Coronary artery (tissue), 2 donors: ENCODE measurements at places on chromosomes 5 and 9.
A peak's percentile ranks its signal among the peaks of the same experiment; 100 is the strongest.

GRCh38 chr9:92432972-92433548, 8.8 kb upstream of the OMD start:
- no peak for DNase-seq

GRCh38 chr5:22070186-22070728, 782.9 kb downstream of the CDH12 start:
- no peak for DNase-seq

DNA sequence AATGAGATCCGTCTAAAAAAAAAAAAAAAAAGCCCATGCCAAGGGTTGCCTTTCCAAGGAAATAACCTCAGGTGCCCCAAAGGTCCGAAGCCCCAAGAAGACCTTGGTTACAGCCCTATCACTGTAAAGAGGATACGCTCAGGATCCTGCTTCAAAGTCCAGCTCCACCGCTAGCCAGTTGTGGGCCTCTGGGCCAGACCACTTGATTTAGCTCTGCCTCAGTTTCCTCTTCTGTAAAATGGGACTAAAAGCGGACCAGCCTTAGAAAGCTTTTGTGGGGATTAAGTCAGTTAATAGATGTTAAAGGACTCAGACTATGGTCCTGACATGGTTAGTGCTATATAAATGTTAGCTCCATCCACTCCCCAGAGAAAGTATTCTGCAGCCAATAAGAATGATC, 48.7 kb upstream of the ORM1 start:
- DNase-seq: peak; percentile 38

DNA sequence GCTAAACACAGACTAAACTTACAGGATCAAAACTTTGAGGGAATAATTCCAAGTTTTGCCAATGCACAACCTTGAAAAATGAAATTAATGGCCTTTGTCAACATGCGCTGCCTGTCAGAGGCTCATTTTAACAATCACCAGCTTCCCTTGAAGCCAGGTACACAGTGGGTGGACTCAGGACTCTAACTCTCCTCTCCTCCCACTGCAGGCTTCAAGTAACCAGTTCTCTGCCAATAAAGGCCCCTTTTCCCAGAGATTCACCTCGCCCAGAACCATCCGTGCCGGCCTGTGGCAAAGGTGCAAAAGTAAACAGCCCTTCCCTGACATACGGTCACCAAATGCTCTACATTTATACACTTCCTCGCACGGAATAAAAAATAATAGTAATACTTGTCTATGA, 18.4 kb upstream of the FBP2 start:
- no peak for DNase-seq

- DNase-seq: no peak
These were observed 417.5 kb upstream of the ADAMTSL1 start for GRCh38 chr9:18056269-18056992.

- DNase-seq: no peak
These were observed 108.5 kb downstream of the RASGRF2 start for GRCh38 chr5:81068635-81069034.

DNA sequence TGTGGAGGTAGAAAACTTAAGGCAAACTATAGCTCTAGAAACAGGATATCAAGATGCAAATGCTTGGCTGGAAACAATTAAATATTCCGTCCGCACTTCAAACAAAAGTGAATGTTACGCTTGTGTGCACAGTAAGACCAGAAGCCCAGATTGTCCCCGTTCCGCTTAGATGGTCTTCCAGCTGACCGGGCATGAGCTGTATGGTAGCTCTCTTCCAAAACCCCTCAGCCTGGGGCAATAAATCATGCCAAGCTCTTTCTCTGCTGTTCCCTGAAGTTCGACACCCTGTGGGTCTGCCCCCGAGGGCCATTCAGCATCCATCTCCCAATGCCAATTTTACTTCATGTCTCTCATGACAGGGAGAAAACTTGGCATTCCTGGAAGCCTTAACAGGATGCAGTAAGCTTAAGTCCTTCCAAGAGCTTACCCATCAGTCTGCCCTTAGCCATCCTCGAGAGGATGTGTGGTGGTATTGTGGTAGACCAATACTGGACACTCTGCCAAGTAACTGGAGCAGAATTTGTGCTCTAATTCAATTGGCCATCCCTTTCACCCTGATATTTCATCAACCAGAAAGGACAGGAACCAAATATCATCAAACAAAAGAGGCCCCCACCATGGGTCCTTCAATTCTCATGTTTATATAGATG, 70.7 kb upstream of the RANBP6 start:
- DNase-seq: no peak

DNA sequence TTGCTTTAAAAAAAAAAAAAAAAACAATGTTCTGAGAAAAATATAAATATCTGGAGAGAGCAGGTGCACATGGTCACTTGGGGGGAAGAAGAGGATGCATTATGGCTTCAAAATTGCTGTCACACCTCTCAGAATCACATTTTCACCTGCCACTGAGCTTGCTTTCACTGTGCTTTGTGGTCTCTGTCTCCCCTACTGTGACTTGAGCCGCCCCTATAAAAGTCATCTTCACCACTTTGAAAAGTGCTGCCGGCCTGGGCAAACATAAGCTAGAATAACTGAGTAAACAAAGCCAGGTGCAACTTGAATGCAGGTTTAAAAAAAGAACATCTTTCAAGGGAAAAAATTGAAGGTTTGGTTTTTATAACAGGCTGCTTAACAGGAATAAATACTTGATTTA, 368.1 kb upstream of the GRIA1 start:
- no peak for DNase-seq

DNA sequence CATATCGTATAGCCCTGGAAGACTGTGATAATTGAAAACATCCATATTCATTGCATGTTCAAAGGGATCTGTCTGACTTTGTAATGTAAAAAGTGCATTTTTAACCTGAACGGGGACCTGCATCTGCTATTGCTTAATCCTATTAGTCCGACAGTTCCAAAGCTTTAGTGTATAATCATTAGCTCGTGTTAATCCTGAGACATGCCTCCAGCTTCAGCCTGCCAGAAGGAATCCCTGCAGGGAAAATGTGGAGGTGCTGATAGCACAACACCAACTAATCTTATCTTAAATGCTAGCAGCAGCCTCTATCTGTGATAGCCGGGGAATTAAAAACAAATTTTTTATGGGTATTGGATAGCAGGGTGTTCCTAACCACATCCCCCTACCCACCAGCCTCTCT, 495.2 kb downstream of the TLE4 start:
- DNase-seq: no peak

DNA sequence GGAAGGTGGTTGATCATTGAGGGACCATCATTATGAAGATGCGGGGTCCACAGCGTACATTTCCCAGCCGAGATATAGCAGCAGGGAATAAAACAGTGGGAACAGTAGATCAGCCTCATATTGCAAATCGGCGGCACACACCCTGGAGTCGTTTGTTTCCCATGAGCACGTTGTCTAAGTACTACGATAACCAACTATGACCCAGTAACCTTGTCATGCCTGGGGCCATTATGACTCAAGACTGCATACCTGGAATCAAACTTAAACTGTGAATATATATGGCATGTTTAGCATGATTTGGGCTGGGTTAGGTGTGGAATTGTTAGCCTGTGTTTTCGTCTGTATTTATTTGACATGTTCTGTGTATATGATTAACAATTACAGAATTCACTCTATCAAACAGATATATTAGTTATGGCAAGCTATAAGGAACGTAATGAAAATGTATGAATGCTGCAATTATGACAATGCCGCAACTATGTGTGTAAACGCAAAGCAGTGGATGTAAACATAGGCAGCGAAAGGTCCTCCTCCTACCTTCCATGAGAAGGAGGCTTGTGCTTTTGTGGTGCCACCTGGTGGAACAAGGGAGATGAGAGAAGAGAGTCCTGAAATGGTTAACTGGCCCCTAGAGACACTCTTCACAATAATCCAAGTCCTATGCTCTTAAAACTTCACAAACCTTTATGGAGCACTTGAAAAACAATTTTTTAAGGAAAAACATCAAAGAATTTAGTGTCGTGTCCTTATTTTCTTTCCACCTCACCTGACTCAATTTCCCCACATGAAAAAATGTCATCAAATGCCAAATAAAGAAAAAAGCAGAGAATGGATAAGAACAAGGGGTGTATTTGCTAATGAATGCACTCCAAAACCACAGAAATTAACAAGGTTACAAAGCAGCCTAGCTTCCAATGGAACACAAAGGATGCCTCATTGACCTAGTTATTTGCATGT, 47.1 kb downstream of the SEMA5A start:
- DNase-seq: no peak

DNA sequence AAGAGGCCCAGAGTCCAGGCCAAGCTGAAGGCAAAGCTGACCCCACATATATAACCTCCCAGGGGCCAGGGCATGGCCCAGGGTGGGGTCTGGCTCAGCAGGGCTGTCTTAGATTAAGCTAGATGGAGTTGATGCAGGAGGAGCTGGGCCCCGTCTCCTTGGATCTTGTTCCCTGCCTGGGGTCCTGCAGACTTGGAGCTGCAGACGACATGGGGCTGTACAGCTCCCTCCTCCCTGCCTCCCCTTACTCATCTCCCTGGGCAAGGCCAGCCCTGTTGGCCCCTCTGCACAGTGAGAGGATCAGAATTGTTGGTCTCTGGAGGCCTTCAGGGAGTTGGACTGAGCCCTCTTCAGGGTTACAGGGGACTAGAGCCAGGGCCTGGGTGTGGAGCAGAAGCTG, 134.9 kb downstream of the RGS3 start:
- no peak for DNase-seq

DNA sequence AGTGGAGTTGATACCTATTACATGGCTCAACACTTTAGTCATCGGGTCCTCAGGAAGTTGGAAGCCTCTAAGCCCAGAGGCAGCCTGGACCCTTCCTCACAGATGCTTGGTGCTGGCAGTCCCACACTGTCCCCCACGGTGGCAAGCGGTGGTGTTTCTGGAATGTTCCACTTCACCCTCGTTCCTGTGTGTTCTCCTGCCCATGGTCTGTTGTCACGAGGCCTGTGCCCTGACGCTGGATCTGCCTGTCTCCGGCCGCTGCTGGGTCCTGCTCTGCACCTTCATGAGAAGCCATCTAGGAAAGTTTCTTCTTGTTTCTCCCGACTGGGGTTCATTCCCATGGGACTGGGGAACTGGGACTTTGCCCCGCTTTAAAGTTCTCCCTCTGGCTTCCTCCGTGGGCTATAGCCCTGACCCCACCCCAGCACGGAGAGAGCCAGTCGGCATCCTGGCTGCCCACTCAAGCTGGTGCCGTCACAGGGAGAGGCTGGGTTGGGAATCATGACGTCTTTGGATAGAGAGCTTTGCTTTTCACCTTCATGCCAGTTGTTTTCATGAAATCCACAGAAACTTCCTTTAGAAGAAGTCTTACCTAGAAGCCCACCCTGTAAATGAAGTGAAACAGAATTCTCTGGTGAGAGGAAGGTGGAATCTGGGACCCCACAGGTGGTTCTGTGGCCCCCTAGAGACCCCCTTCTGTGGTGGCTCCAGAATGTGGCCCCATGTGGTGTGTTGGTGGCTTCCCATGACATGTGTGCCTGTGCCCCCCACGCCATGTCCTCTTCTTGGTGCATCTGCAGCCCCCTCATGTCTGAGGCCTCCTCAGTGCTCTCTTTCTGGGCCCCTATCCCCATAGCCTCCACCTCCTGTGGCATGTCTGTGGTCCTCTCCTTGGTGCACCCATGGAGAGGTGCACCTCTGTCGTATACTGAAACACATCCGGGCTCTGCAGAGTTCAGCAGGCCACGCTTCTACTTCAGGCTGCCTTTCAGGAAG, 43.8 kb downstream of the TRIP13 start:
- peak; percentile 63 for DNase-seq

DNA sequence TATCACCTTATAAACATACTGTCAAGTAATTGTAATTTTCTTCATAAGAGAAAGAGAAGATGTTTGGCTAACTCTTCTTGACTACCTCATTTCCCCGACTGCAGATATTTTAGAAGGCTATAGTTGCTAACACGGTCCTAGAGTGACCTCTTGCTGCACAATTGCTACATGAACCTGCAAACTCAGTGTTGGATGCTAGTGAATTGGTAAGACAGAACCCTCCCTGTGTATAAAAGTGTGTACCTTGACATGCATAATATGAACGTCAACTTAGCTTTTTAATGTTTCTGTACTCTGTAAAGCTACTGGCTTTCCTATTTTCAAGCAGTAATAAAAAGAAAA, 46.7 kb upstream of the CER1 start:
- DNase-seq: no peak

- no peak for DNase-seq
These were observed 71.5 kb downstream of the TRIM36 start for GRCh38 chr5:115098041-115098702.

- no peak for DNase-seq
These were observed 414.5 kb downstream of the ACTL7B start for GRCh38 chr9:108441251-108441650.

DNA sequence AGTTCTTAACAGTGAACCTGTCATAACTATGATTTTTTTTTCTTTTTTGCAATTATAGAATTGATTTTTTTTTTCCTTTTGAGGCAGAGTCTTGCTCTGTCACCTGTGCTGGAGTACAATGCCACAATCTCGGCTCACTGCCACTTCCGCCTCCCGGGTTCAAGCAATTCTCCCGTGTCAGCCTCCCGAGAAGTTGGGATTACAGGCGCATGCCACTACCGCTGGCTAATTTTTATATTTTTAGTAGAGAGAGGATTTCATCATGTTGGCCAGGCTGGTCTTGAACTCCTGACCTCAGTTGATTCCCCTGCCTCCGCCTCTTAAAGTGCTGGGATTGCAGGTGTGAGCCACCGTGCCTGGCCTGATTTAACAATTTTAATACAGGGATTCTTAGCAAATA, 21.4 kb downstream of the UGCG start:
- no peak for DNase-seq

- DNase-seq: no peak
These were observed 135.7 kb upstream of the PHYKPL start for GRCh38 chr5:178368274-178368673.

- DNase-seq: no peak
These were observed 37.4 kb upstream of the SYNPO start for GRCh38 chr5:150603052-150603451.

GRCh38 chr9:935348-935965, 41.0 kb upstream of the DMRT3 start:
- no peak for DNase-seq

- DNase-seq: no peak
These were observed 121.6 kb downstream of the ADAMTSL1 start for GRCh38 chr9:18595597-18595996.

DNA sequence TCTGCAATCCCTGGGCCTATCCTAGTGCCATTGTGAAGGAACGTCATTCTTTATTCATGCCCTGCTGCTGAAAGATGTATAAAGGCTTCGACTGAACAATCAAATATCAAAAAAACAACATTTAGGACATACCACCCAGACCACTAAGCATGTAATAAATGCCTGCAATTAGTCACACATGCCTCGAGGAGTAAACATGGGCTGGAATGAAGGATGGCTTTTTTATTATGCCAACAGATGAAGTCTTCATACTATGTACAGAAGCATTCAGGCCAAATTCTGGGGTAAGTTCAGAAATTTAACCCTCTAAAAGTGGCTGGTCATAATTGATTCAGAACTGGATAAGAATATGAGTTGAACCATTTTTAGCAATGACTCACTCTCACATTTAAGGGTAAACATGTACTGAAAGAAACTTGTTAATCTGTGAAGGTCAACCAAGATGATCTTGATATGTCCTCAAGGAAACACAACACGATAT, 38.1 kb downstream of the FAM240B start:
- no peak for DNase-seq
